ENCODE measurements at places on chromosomes 4 and X. TPM values are rescaled to one million over a fixed set of nuclear protein-coding genes. Genes with fewer than 3 reads are reported as not detected.

ADAMTS3 gene
- total RNA-seq = 14.8 TPM

CHRNA9 gene
- total RNA-seq = not detected

NXF2B gene
- not detected for total RNA-seq

MSMO1 gene
- 357 TPM for total RNA-seq

PAGE2 gene
- total RNA-seq = not detected

GSX2 gene
- total RNA-seq = 1.7 TPM

SHOX gene
- 0.25 TPM for total RNA-seq

HTATSF1 gene
- 72.8 TPM for total RNA-seq

ZMAT1 gene
- total RNA-seq = 12.5 TPM

RRH gene
- total RNA-seq = 0.25 TPM

TMEM271 gene
- 11.6 TPM for total RNA-seq

LONRF3 gene
- total RNA-seq = 1.7 TPM

MAGEB10 gene
- total RNA-seq = not detected

USP11 gene
- total RNA-seq = 176 TPM

PNMA5 gene
- 3.0 TPM for total RNA-seq

TLR2 gene
- 1.2 TPM for total RNA-seq

SSX1 gene
- total RNA-seq = not detected

KIF4A gene
- total RNA-seq = 2.5 TPM

PCDH10 gene
- 79.9 TPM for total RNA-seq

PNMA6F gene
- total RNA-seq = 0.49 TPM

MTMR8 gene
- total RNA-seq = 3.2 TPM

SMR3B gene
- not detected for total RNA-seq

SRD5A3 gene
- total RNA-seq = 6.1 TPM

ESX1 gene
- total RNA-seq = not detected

SUPT20HL1 gene
- total RNA-seq = not detected

FAT4 gene
- total RNA-seq = 147 TPM

CSAG1 gene
- total RNA-seq = not detected

PF4V1 gene
- total RNA-seq = not detected

UGT2B10 gene
- total RNA-seq = not detected

SAGE1 gene
- total RNA-seq = not detected

HERC6 gene
- 3.9 TPM for total RNA-seq

MAGEA4 gene
- not detected for total RNA-seq

CDS1 gene
- total RNA-seq = 6.6 TPM

IL21 gene
- total RNA-seq = not detected

TMSB15A gene
- 155 TPM for total RNA-seq

Measured in temporal lobe (tissue), 4 donors.